ENCODE measurements at places on chromosomes 16 and 17. TPM values are rescaled to one million over a fixed set of nuclear protein-coding genes. Genes with fewer than 3 reads are reported as not detected.

MTSS2 gene
- total RNA-seq = 2.0 TPM

TBC1D3C gene
- total RNA-seq = 0.20 TPM

PYDC1 gene
- total RNA-seq = not detected

CNP gene
- total RNA-seq = 89.1 TPM

BRD7 gene
- 91.0 TPM for total RNA-seq

CORO6 gene
- total RNA-seq = 6.4 TPM

TP53TG3B gene
- not detected for total RNA-seq

CDK5R1 gene
- total RNA-seq = 6.1 TPM

ADAMTS18 gene
- total RNA-seq = 0.05 TPM

SPATA32 gene
- 0.56 TPM for total RNA-seq

CYBA gene
- 218 TPM for total RNA-seq

CA7 gene
- total RNA-seq = 0.39 TPM

CALB2 gene
- not detected for total RNA-seq

CRLF3 gene
- 49.5 TPM for total RNA-seq

SCIMP gene
- total RNA-seq = not detected

FOXL1 gene
- 0.05 TPM for total RNA-seq

CD7 gene
- total RNA-seq = 454 TPM

ZNF205 gene
- total RNA-seq = 0.15 TPM

SLFN11 gene
- 70.8 TPM for total RNA-seq

CNGB1 gene
- not detected for total RNA-seq

NPIPB9 gene
- 5.3 TPM for total RNA-seq

CLDN6 gene
- total RNA-seq = not detected

EDC4 gene
- 115 TPM for total RNA-seq

ANKFN1 gene
- not detected for total RNA-seq

CDYL2 gene
- total RNA-seq = 97.1 TPM

TRAF4 gene
- total RNA-seq = 178 TPM

BAHCC1 gene
- 0.08 TPM for total RNA-seq

NPIPA7 gene
- 3.9 TPM for total RNA-seq

PFN1 gene
- total RNA-seq = 1,429 TPM

UTS2R gene
- 0.20 TPM for total RNA-seq

COG4 gene
- 42.5 TPM for total RNA-seq

EIF1 gene
- total RNA-seq = 876 TPM

GPR142 gene
- not detected for total RNA-seq

CACNG4 gene
- not detected for total RNA-seq

NPIPA3 gene
- total RNA-seq = 2.7 TPM

TBC1D3H gene
- total RNA-seq = not detected

Data from activated T-helper 1 cell treated with anti-CD3 and anti-CD28 coated beads, Interleukin-12 subunit alpha, Interleukin-12 subunit beta, Interleukin-2, Interleukin-4 antibody, amounts not matched to agents 30 ng/mL and 10 ng/mL and 1 ng/mL, durations not matched to agents 14 hours and 24 hours and 36 hours (primary cell).